ENCODE measurements at places on chromosomes 6 and 20.

GRCh38 chr6:10073341-10073740 is 341.5 kb downstream of the TFAP2A start:
- no peak for DNase-seq

DNA sequence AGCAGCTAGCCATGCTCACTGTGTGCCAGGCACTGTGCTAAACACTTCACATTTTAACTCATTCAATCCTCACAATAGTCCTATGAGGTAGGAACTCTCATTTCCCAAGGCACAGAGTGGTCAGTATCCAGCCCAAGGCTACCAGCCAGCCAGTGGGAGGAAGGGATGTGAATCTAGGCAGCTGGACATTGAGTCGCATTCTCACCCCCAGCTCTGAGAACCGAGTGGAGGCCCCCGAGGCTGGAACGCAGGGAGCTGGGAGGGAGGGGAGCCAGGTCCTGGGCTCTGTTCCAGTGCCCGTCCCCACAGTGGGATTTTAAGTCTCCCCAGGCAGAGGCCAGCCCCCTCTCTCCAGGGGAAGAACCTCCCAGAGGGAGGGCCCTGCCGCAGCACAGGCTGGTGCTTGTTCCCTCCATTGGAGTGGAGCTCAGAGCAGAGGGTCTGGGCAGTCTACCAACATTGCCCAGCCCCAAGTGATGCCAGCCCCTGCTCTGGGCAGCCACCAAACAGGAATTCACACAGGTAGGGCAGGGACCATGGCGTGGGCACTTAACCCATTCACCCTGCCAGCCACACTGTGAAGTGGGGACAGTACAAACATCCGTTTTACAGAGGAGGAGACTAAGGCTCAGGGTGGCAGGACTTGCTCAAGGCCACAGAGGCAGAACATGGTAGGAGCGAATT is 131.3 kb downstream of the CEBPB start:
- no peak for DNase-seq

DNA sequence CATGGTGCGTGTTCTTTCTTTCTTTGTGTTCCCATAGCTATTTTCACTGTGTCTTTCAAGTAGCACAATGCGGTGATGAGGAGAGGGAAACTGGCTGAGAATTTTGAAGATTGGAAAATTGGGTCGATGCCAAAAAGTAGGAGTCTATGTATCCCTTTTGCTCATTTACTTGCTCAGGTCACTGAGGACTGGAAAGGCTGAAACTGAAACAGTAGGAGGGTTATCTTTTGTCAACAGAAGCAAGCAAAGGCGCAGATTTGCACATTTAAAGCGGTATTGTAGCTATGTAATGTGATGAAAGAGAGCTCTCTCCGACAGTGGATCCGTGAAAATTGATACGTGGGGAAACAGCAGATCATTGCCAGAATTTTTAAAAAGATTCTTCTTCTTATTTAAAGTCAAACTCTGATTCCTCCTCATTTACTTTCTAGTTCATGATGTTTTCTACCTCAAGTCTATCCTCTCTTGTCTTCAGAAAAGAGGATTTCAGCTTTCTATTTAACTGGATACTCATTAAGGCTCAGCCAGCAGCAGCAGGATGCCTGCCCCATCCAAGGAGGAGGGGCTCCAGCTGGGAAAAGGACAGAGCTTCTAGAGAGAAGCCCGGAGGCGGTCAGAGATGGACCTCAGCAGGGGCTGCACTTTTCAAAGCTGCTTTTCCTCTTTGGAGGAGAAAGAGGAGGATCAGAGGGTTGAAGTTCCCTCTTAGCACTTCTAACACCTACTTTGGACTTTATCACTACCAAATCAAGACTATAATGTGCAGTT is 15.9 kb upstream of the FYN start:
- no peak for DNase-seq

GRCh38 chr6:156720691-156721685 is 56.2 kb upstream of the ARID1B start:
- DNase-seq: no peak

DNA sequence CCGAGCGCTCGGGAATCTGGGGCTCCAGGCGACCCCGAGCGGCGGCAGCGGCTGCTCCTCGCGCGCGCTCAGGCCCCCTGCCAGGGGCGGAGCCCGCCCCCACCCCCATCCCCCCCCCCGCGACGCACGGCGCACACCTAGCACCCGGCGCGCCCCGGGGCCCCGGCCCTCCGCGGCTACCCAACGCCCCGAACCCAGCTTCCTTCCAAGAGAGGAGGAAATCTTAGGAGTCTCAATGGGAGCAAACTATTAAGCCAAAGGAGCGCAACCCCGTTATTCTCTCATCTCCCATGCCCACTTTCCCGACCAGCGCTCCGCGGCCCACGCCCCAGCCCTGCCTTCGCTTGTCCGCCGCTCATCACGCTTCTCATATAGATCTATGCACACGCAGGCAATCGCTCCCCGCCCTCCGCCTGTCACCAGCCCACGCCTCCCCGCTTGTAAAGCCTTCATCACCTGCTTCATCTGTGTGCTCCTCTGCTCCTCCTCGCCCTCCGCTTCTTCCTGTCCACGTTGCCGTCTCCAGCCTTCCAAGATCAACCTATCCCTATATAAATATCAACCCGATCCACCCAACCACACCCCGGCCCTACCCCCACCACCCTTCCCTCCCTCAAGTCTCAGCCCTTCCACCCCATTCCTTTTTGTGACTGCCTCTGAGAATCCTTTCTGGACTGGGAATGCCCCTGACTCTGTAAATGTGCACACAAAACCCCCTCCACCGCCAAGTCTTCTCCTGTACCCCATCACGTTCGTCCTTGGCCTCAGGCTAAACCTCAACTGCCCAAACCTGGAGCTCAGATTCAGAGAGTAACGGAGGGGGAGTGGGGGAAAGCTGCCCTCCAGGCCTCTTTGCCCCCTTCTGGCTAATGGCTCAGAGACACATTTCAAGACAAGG is at the start of gene DLK2:
TSS of gene DLK2 (minus strand) at position 18 of the 898 bp plus-strand sequence. CDS start 723 bp downstream, outside the sequence.
- no peak for DNase-seq

DNA sequence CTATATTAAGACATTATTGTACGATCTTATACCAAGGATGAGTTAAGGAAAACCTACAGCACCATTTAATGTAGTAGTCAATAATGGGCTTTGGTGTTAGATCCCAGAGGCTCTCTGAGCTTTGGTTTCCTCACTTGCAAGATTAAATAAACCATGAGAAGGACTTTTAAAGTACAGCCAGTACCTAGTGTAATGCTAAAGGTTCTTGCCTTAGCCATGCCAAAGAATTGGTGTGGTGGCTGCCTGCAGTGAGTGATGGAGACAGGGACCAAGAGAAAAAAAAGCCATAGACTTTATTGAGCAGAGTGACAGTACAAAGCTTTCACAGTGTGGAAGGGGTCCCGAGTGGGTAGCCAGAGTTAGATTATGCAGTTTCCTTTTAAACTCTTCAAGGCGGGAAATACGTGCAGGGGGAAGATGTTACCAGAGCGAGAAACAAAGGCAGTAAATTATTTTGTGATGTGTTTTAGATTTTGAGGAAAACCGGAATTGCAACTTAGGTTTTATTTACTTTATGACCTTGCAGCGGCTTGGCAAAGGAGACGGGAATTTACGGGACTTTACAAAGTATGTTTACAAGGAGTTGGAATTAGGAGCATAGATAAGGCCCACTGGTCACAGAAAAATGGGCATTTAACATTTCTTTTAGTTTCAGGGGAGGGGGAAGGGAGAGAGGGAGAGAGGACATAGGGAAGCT is 100.4 kb downstream of the MYO6 start:
- DNase-seq: no peak

DNA sequence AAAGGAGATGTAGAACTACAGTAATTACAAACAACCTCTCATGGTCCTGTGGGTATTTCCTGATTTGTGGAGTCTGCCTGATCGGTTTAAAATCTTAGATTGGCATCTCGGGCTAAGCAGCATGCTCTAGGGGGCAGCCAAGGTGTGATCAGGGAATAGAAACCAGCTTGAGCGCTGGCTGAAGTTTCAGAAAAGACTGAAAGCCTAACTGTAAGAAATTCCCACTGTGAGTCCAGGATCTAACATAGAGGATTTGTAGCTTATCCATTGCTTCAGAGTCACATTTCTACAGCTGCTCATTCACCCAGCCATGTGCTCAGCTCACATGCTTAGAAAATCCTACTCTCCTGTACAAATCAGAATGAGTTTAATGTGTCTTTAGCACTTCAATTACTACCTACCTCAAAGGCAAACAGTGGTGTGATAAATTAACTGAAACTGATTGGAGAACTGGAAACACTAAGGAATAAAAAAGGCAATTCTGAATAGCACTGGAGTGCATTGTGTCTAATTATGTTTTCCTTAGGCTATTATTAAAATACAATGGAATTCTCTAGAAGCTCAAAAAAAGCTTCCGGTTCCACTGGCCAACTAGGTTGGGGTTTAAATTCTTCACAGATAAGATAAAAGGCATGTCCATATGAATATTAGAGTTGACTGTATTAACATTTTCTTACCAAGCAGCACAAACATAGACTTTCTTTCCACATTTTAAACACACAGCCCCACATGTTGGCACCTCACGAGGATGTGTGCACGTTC is 73.8 kb upstream of the MPC1 start:
- no peak for DNase-seq

DNA sequence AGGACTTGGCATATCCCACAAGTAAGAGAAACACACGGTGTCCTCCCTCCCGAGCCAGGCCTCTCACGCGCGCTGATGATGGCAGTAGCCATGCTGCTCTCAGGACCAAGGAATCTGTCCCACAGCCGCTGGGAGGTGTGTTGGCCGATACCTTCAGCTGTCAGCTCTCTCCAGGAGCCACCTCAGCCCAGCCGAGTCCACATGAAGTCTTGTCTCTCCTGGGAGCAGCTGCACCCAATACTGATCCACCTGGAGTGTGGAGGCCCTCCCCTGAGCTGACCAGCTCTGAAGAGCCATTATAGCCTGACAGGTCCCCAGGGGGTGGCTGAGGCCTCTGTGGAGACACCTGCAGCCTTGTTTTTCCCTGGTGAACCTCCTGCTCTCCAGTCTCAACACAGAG is 23.8 kb upstream of the NXT1 start:
- no peak for DNase-seq

DNA sequence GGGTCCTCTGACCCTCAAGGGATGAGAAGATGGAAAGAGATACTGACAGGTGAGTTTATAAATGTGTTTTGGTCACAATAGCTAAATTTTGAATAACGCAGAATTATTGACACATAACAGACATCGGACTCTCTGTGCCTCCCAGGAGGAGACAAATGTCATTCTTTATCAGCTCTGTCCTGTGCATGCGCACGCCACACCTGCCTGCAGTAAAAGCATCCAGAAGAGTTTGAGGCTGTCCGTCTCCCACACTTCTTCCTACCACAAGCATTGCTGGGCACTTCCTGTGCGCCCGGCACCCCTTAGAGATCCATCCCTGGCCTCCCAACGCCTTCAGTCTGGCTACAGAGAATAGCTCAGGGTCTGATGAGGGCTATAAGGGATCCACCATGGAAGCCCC is 81.5 kb upstream of the CST7 start:
- no peak for DNase-seq

- DNase-seq: no peak
These were observed 61.5 kb upstream of the UNC93A start for GRCh38 chr6:167229586-167229985.

- no peak for DNase-seq
These were observed 16.4 kb downstream of the ZNF311 start for GRCh38 chr6:28988536-28989311.

DNA sequence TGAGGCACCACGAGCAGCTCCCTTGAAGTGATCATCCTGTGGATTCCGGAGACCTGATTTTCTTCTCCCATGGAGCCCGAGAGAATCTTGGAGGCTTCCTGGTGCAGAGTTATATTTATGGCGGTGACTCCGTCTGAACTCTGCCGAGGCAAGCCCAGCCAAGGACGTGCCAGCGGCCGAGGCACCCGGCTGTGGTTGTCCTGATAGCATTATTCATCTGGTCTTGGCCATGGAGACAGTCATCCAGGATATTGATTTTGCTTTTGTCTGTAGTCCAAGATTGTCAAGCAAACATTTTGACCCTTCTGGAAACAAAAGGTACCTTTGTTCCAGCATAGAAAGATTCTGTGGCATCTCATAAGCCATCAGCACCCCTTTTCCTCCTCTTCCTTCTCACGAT is 163.3 kb downstream of the SCML4 start:
- DNase-seq: no peak

- DNase-seq: no peak
These were observed 46.9 kb upstream of the TRIM26 start for GRCh38 chr6:30260036-30260504.

- DNase-seq: no peak
These were observed 62.1 kb downstream of the OLIG3 start for GRCh38 chr6:137432054-137432611.

- DNase-seq: no peak
These were observed 244.1 kb upstream of the QKI start for GRCh38 chr6:163170294-163170883.

DNA sequence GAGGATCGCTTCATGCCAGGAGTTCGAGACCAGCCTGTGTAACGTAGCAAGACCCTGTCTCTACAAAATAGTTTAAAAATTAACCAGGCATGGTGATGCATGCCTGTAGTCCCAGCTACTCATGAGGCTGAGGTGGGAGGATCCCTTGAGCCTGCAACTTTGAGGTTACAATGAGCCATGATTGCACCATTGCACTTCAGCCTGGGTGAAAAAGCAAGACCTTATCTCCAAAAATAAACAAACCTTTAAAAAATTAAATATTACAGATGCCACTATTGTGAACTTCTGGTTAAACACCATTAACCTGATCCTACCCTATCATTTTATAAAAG is 116.8 kb downstream of the ARHGAP18 start:
- no peak for DNase-seq

GRCh38 chr20:54140067-54140466 is 33.7 kb downstream of the CYP24A1 start:
- no peak for DNase-seq

DNA sequence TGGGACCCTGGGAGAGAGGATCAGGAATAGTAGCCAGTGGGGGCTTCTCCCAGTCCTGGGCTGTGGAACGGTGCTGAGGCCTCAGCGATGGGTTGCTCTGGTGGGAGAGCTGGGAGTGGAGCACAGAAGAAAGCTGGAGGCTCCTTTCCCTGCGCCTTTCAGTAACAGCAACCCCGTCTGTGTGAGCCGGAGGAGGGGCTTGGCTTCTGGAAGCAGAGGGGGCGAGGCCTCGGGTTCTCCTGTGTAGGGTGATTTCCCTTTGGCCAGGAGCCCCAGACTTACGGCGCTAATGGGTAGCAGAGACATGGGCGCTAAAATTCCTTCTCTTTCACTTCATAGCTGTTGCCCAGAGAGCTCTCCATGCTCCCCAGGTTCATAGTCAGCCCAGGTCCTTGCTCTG is 55.0 kb downstream of the DAAM2 start:
- no peak for DNase-seq

- no peak for DNase-seq
These were observed 73.2 kb downstream of the TRERF1 start for GRCh38 chr6:42378536-42378935.
